Osteocyte (in vitro differentiated cells): ENCODE measurements at places on chromosomes 5 and 9. TPM values are rescaled to one million over a fixed set of nuclear protein-coding genes. Genes with fewer than 3 reads are reported as not detected.

DNA sequence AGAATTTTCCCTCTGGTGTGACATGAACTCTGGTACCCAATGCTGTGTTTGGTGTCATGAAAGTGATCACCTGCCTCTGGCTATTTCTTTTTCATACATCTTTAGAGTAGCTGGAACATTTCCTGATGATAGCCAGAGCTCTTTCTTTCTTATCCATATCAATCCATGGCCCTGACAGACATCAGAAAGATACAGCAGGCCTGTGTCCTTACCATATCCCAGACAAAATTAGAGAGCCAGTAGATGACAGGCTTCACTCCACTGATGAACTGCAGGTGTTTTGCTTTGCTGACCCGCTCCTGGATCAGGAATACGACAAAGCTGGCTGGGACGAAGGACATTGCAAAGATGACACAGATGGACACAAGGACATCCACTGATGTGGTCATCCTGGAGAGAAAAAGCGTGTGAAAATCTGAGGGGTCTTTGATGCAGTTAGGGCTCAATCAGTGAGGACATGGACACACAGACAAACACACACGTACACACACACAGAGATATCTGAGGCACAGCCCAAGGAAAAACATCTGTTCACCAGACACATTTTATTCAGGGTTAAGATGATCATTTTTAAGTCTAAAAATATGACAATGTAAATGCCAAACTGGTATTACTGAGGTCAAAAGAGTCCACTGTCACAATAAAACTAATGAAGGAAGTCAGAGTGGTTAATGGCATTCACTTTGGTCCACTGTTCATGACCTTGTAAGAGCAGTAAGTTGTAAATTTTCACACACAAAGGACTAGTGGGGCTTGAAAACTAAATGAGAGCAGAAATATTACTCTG is 34.5 kb downstream of the NIPSNAP3B start:
- DNase-seq, result no peak
- no peaks in the 10 kb centered on the region for H3K27me3 ChIP-seq
- H3K4me3 ChIP-seq, result no peak overlapping the region
- peaks cover 83% of the 10 kb centered on the region for H3K36me3 ChIP-seq
- no peaks in the 10 kb centered on the region for H3K4me1 ChIP-seq
- H3K27ac ChIP-seq, result no peak overlapping the region

The SLC28A3 gene
- not detected in 2 replicates for total RNA-seq

- no peak overlapping the region for H3K4me3 ChIP-seq
- no peaks in the 10 kb centered on the region for H3K27me3 ChIP-seq
- H3K27ac ChIP-seq, result peak overlapping the region; percentile 83
- H3K4me1 ChIP-seq, result peaks cover 23% of the 10 kb centered on the region
- H3K36me3 ChIP-seq, result peaks cover 69% of the 10 kb centered on the region
These were observed 35.1 kb downstream of the MTAP start for GRCh38 chr9:21837501-21837900.

- H3K4me3 ChIP-seq, result no peak overlapping the region
- H3K36me3 ChIP-seq, result no peaks in the 10 kb centered on the region
- no peak overlapping the region for H3K27ac ChIP-seq
- no peaks in the 10 kb centered on the region for H3K4me1 ChIP-seq
- no peaks in the 10 kb centered on the region for H3K27me3 ChIP-seq
These were observed 172.8 kb downstream of the COL23A1 start for GRCh38 chr5:178417391-178417811.

DNA sequence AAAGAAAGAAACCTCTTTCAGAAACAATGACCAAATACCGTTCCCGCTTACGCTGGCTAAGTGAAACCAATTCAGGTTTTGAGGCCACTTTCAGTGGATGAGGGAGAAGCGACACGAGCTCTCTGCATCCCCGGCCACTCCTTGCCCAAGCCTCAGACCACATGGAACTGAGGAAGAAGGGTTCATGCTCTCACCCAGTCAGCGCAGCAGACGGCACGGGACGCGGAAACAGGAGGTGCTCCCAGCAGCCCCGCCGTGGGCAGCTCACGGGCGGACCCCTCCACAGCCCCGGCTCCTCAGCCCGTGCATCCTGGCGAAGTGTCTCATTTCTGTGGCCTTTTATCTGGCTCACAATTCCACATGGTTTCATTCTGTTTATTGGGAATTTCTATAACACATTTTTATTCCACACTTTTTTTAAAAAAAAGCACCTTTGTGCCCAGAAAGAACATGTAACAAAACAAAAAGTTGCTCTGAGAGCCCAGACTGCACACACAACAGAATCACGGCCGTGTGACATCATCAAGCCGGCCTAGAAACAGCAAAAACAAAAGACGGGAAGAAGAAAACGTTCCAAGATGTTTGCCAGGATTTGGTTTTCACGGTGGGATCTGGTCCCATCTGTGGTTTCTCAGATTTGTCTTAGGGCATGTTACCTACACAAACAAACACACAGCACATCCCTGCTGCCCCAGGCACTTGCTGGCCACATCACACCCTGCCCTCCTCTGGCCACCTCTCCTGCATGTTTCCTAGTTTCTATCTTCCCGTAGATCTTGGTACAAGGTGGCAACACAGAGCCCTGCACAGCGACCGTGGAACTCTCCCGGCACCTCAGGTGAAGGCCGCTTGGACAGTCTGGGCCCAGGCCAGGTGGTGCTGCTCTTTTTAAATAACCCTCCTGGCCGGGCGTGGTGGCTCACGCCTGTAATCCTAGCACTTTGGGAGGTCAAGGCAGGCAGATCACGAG is 16.2 kb downstream of the QSOX2 start:
- peaks cover 10% of the 10 kb centered on the region for H3K4me1 ChIP-seq
- no peak overlapping the region for H3K4me3 ChIP-seq
- no peaks in the 10 kb centered on the region for H3K27me3 ChIP-seq
- no peak overlapping the region for H3K27ac ChIP-seq
- no peaks in the 10 kb centered on the region for H3K36me3 ChIP-seq

GRCh38 chr5:16701134-16702099 is 84.6 kb upstream of the RETREG1 start:
- no peak for DNase-seq
- no peaks in the 10 kb centered on the region for H3K27me3 ChIP-seq
- H3K36me3 ChIP-seq, result peaks cover 64% of the 10 kb centered on the region
- no peak overlapping the region for H3K27ac ChIP-seq
- no peaks in the 10 kb centered on the region for H3K4me1 ChIP-seq

The NCS1 gene
- total RNA-seq, result 37.7 and 43.9 TPM in 2 replicates

DNA sequence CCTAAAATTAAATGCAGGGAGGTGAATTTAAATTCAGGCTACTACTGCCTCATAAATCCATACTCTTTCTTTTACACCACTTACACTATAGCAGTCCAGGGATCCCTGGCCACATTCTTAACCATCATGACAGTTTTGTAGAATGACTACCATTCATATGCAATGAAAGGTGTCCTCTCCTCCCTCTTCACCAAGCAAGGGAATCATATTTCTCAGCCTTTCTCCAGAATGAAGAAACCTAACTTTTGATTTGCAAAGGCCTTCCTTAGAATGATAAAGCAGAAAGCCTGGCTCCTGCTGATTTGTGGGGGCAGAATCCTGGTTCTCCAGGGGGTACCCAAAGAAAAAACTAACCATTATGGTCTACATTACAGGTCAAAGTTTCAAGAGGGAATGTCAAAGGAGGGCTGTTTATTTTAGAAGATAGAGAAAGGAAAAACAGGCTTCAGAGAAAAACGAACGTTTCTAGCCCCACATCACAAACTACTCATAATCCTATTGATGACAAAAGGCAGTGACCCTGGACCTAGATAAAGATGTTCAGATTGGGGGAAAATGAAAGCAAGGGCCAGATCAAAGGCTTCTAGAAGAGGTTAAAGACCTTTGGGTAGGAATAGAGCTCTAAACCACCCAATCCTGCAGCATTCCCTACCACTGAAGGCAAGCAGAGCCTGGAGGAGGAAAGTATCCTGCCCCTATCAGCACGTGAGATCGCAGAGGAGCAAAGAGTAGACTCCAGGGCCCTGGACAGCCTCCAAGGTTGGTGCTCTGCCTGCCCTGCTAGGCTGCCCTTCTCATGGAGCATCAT is 11.5 kb downstream of the WNT8A start:
- no peaks in the 10 kb centered on the region for H3K36me3 ChIP-seq
- H3K27ac ChIP-seq, result no peak overlapping the region
- H3K4me1 ChIP-seq, result no peaks in the 10 kb centered on the region
- DNase-seq, result no peak

- no peak overlapping the region for H3K4me3 ChIP-seq
- peaks cover 6% of the 10 kb centered on the region for H3K36me3 ChIP-seq
- H3K4me1 ChIP-seq, result no peaks in the 10 kb centered on the region
- no peak for DNase-seq
These were observed 161.1 kb upstream of the PANK3 start for GRCh38 chr5:168740092-168740800.

GRCh38 chr9:138009803-138010690 is 132.5 kb downstream of the CACNA1B start:
- no peak overlapping the region for H3K27ac ChIP-seq
- no peaks in the 10 kb centered on the region for H3K36me3 ChIP-seq
- no peaks in the 10 kb centered on the region for H3K27me3 ChIP-seq
- no peak for DNase-seq

- peaks cover 18% of the 10 kb centered on the region for H3K4me1 ChIP-seq
- H3K27ac ChIP-seq, result peak overlapping the region; percentile 1
- H3K4me3 ChIP-seq, result no peak overlapping the region
- no peaks in the 10 kb centered on the region for H3K27me3 ChIP-seq
These were observed 156.0 kb downstream of the ZNF462 start for GRCh38 chr9:107018861-107019545.

GRCh38 chr9:75108571-75108970 is 20.3 kb downstream of the OSTF1 start:
- DNase-seq, result no peak
- peaks cover 17% of the 10 kb centered on the region for H3K4me1 ChIP-seq
- no peak overlapping the region for H3K27ac ChIP-seq
- H3K27me3 ChIP-seq, result no peaks in the 10 kb centered on the region
- H3K36me3 ChIP-seq, result no peaks in the 10 kb centered on the region

The PCDHB14 gene
- total RNA-seq, result 8.8 and 9.0 TPM in 2 replicates

DNA sequence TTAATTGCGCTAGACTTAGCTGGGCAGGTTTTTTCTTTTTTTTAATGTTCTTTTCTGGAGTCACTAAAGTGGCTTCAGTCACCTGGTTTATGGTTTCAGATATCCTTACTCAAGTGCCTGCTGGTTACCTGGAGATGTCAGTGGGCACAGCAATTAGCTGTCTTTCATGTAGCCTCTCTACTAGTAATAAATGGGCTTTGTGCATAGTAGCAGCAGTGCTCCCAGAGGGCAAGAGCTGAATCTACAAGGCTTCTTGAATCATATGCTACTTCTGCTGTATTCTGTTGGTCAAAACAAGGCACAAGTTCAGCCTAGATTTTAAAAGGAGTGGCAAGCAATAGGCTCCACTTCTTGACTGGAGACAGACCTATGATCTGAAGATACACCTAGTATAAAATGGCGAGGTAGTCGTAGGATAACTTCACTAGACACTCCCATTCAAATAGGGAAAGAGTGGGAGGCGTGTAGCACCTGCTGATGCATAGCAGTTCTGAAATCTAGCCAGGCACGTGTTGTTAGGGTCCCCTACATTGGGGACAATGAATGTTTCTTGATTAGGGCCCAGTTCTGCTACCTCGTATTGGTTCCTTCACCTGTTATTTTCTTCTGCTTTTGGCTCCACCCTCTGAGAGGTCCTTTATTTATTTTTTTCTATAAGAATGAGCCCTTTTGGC is 7.0 kb downstream of the SCAMP1 start:
- no peaks in the 10 kb centered on the region for H3K36me3 ChIP-seq
- H3K4me3 ChIP-seq, result no peak overlapping the region
- no peak overlapping the region for H3K27ac ChIP-seq
- H3K4me1 ChIP-seq, result peaks cover 4% of the 10 kb centered on the region

- H3K4me3 ChIP-seq, result peak overlapping the region; percentile 91
- H3K4me1 ChIP-seq, result peaks cover 46% of the 10 kb centered on the region
- peak overlapping the region; percentile 94 for H3K27ac ChIP-seq
- DNase-seq, result no peak
These were observed 126.9 kb downstream of the PDE4D start for GRCh38 chr5:59766427-59767210.

GRCh38 chr5:104053353-104053649 is 490.7 kb upstream of the NUDT12 start:
- peaks cover 4% of the 10 kb centered on the region for H3K4me1 ChIP-seq
- no peak overlapping the region for H3K27ac ChIP-seq
- no peak overlapping the region for H3K4me3 ChIP-seq
- no peaks in the 10 kb centered on the region for H3K36me3 ChIP-seq
